Right lobe of liver (tissue), 6 donors: ENCODE measurements at places on chromosomes 5 and 9. TPM values are rescaled to one million over a fixed set of nuclear protein-coding genes. Genes with fewer than 3 reads are reported as not detected.

FKBP15 gene
- 11.1 TPM for total RNA-seq

PRSS3 gene
- total RNA-seq: 0.93 TPM

NRG2 gene
- 0.77 TPM for total RNA-seq

GNA14 gene
- 4.1 TPM for total RNA-seq

FGFR4 gene
- total RNA-seq: 70.5 TPM

ADCY2 gene
- 0.93 TPM for total RNA-seq

VCAN gene
- total RNA-seq: 4.0 TPM

LIFR gene
- total RNA-seq: 50.1 TPM
